SHP77 treated with DMSO at 0.1 percent for 48 hours (cell line): ENCODE measurements at places on chromosomes 11 and 22.

- no peak for DNase-seq
Observed at GRCh38 chr11:122153746-122154145, 37.7 kb upstream of the BLID start.

DNA sequence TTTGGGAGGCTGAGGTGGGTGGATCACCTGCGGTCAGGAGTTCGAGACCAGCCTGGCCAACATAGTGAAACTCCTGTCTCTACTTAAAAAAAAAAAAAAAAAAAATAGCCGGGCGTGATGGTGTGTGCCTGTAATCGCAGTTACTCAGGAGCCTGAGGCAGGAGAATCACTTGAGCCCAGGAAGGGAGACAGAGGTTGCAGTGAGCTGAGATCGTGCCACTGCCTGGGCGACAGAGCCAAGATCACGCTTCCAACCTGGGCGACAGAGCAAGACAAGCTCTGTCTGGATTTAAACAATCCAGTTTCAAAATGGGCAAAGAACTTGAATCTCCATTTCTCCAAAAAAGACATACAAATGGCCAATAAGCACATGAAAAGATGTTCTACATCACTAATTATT, 12.5 kb downstream of the LMO2 start:
- no peak for DNase-seq

- DNase-seq = no peak
Observed at GRCh38 chr11:14253840-14254239, 105.1 kb downstream of the RRAS2 start.

GRCh38 chr22:25382762-25383161, 163.3 kb downstream of the CRYBB2 start:
- no peak for DNase-seq

DNA sequence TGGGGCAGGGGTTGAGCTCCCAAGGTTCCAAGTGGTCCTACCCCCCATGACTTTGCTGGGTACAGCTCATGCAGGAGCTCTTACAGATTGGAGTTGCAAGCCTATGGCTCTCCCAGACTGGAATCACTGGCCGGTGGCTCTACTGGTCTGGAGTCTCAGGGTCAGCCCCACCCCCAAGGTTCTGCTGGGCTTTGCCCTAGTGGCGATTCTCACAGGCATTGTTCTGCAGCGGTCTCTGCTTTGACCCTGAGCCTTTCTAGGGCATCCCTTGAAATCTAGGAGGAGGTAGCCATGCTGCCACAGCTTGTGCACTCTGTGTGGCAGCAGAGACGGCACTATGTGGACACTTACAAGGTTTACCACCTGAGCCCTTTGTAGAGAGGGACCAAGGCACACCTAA, 49.3 kb upstream of the HMGXB4 start:
- DNase-seq = no peak

DNA sequence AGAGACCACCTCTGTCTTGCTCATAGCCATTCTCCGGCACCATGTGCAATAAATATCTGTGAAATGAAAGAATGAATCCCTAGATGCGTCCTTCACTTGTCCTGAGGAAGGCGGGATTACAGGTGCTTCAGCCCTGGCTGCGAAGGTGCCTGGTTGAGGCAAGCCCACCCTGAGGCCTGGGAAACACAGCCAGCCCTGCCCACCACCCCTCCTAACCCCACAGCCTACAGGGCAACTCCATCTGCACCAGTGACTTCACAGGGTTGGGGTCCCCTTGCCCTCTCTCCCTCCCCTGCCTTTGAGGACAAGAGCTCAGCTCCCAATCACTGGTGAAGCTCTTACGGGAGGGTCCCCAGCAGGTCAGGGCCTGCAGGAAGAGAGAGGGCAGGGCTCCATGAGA, 17.5 kb upstream of the SCGB1A1 start:
- DNase-seq = no peak

GRCh38 chr22:22802339-22802970, 85.2 kb upstream of the IGLL5 start:
- DNase-seq = no peak

- no peak for DNase-seq
Observed at GRCh38 chr11:34792814-34793258, 123.3 kb downstream of the APIP start.

GRCh38 chr11:14611939-14612338, 31.7 kb upstream of the PDE3B start:
- DNase-seq = no peak

GRCh38 chr11:61973476-61974162, 6.2 kb upstream of the FTH1 start:
- DNase-seq = no peak

GRCh38 chr11:70456921-70457532, 58.7 kb downstream of the CTTN start:
- no peak for DNase-seq

- DNase-seq = no peak
Observed at GRCh38 chr22:35353318-35353717, 27.6 kb upstream of the HMOX1 start.

- no peak for DNase-seq
Observed at GRCh38 chr11:114776956-114777355, 98.6 kb downstream of the NXPE2 start.

DNA sequence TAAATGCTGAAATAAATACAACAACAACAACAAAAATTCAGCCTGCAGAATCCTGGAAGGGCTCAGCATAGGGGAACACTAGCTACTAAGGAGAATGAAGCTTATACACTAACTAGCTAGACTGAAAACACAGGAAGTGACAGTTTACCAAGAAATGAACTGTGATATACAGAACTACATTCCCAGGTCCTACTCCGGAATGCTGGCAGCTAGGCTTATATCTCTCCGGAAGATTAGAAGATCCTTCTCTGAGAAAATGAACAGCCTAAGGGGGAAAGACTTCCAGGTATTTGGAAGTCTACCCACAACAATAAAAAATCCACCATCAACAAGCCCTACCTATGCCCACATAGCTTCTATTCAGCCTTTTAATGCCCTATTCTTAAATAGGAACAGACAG, 31.0 kb downstream of the CCDC34 start:
- DNase-seq = no peak

GRCh38 chr22:22691716-22692701, 47.6 kb downstream of the GGTLC2 start:
- no peak for DNase-seq

DNA sequence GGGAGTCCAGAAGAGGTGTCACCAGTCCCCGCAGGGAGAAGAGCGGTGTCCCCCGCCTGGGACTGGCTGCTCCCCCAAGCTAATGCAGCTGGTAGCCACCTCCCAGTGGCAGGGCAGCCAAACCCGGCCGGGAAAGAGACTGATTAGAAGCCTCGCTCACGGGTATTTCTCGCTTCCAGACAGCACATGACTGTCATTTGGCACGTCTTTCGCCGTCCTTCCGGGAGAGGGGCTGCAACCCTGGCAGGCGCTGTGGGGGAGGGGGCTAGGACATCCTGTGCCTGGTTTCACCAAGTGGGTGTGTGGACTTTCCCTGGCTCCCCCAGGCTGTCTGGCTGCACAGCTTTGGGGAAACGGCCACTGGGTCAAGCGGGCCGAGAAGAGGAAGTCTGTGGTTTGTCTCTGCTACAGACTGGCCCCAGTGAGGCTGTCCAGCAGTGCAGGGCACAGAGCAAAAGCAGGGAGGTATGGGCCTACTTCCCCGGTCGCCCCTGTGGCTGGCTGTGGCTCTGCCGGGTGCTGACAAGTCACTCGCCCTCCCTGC, 3.8 kb downstream of the CD81 start:
- DNase-seq = no peak

DNA sequence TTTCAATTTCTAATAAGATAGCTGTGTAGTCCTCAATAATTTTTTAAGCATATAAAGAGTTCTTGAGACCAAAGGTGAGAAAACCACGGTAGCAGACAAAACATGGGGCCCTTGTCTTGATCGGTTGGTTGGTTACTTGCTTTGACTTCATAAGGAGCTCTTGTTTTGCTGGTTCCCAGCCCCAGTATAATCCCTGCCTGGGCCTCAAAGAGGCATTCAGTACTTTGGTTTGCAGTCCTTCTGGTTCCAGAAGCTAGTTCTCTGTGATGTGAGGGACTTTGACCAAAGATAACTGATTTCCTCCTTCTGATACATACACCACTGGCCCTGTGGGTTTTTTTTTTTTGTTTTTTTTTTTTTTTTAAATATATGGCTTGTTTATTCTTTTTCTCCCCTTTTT, 17.1 kb downstream of the MARK2 start:
- no peak for DNase-seq

- peak; percentile 25 for DNase-seq
Observed at GRCh38 chr22:32475468-32476010, 928 bp downstream of the FBXO7 start.

DNA sequence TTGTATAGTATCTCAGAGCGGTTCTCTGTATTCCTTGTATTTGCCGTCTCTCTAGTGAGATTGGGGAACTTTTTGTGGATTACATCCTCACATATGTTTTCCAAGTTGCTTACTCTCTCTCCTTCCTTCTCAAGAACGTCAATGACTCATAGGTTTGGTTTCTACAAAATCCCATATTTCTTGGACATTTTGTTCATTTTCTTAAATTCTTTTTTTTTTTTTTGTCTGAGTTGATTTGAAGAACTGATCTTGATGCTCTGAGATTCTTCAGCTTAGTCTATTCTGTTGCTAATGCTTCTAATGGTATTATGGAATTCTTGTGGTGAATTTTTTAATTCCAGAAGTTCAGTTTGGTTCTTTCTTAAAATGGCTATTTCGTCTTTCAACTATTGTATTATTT, 28.4 kb upstream of the SLN start:
- no peak for DNase-seq

DNA sequence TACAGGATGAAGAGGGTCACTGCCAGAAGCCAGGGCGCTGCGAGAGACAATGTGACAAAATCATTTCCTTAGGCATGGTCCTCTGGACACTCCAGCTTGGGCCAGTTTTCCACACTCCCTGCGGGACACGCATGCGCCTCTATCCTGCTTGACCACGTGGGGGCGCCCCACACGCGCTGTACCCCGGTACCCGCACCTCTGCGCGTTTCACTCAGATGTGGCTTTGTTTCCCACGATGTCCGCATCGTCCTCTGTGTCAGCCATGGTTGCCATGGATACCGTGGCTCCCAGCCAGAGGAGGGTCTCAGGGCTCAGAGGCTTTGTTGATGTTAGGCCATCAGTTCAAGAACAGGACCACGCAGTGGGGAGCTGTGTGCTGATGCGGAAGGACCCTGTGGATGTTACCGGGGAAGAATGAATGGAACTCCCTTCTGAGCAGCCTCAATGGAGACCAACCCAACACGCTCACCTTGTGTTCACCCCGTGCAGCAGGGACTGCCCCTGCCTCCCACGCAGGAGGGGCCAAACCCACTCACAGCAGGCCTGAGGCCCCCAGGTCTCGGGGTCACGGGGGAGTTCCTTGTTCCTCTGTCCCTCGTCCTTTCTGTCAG, 101.1 kb upstream of the SLC22A12 start:
- DNase-seq = no peak

GRCh38 chr11:111347002-111347722, 31.9 kb downstream of the POU2AF1 start:
- DNase-seq = no peak

DNA sequence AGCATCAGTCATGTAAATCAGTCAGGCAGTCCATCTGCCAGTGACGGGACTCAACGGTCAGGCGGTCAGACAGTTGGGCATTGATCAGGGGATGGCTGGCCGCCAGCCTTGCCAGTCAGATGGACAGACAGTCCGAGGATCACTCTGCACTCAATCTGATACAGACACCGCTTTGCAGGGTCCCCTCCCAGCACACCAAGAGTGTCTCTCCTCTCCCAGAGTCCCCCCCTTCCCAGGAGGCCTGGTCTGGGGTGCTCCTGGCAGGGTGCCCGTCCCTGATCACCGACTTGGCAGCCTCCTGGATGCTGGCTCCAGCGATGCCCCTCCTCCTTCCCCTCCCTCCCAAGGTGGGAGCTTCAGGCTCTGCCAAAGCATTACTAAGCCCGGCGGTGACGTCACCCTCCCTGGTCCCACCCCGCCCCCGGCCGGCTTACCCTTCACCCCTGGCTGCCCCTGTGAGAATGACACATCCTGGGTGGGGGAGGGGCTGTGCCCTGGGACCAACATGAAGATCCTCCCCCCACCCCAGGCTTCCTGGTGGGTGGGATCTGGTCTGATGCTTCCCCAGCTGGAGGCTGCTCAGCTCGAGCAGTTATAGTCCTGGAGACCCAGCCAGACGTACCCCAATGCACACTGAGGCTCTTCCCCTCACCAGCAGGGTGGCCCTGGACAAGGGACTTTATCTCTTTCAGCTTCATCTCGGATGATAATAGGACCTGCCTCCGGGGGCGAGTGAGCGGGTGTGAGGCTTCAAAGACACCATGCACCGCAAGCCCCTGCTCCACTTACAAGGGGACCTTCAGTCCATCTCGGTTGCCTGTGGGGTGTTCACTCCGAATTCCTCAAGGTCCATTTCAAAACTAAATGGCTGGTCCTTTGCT, 69.2 kb downstream of the CD82 start:
- DNase-seq = no peak
